ENCODE measurements at places on chromosomes 16 and 17. TPM values are rescaled to one million over a fixed set of nuclear protein-coding genes. Genes with fewer than 3 reads are reported as not detected.

DNA sequence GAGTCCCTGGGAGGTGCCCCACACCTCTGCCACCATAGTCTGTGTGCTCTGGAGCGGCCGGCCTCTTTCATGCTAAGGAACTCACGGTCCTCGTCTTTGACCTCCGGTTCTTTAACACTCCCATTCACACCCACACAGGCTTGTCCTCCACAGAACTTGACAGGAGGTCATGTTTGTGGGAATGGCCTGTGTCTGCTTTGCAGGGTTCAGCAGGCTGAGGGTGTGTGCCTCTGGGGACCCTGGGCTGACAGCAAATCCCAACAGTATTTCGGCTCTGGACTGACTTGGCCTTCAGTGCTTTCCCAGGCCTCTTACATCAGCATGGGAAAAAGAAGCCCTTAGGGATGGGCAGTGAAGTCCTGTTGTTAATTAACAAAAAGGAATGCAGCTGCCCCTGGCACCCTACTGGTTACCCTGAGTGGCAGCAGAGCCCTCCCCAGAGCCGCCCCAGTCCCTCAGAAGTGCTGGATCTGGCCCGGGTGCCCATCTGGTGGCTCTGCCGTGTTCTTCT is 35.4 kb upstream of the ADORA2B start:
- DNase-seq, result no peak
- H3K27ac ChIP-seq, result no peak overlapping the region
- H3K27me3 ChIP-seq, result no peaks in the 10 kb centered on the region
- no peak overlapping the region for H3K4me3 ChIP-seq
- H3K4me1 ChIP-seq, result no peaks in the 10 kb centered on the region

HOXB13 gene
- not detected for total RNA-seq

GRCh38 chr17:27224526-27225315 is 69.2 kb upstream of the WSB1 start:
- no peak overlapping the region for H3K4me3 ChIP-seq
- no peaks in the 10 kb centered on the region for H3K36me3 ChIP-seq
- H3K27me3 ChIP-seq, result no peaks in the 10 kb centered on the region
- H3K27ac ChIP-seq, result no peak overlapping the region

- no peak overlapping the region for H3K27ac ChIP-seq
- no peak for DNase-seq
- H3K4me3 ChIP-seq, result no peak overlapping the region
These were observed 110.8 kb upstream of the GSE1 start for GRCh38 chr16:85502357-85502756.

SMTNL2 gene
- not detected for total RNA-seq

DNA sequence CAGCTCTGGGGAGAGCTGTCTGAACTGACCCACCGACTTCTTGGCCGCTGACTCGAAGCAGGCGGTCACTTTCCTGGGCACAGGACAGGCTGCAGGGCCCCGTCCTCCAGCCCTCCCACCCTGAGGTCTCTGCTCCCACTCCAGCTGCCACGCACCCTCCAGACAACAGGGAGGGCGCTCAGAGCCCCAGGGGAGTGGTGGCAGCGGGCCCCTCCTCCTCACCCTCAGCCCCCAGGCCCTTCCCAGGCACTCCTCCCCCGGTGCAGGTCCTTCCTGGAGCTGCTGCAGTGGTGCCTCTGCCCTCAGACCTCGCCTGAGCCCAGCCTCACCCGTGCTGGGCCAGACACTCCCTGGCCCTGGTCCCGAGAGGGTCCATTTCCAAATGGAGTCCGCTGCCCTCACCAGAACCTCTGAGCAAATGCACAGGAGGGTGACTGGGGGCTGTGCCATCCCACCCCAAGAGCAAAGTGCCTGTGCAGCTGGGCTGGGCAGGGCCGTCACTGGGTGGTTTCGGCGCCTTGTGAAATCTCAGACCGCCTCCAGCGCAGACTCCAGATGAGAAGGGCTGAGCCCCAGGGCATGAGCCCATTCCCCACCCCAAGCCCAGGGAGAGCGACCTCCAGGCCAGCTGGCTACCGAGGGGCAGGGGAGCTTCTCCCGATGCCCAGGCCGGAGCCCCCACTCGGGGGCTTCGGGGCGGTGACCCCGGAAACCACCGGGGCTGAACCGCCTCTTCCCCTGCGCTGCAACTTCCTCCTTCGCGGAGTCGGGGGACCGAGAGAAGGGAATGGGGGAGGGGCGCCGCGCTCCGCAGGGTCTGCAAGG is 717 bp downstream of the CYBA start:
- H3K27ac ChIP-seq, result peak overlapping the region; percentile 84
- no peak for DNase-seq
- no peaks in the 10 kb centered on the region for H3K27me3 ChIP-seq
- peaks cover 20% of the 10 kb centered on the region for H3K4me1 ChIP-seq
- H3K4me3 ChIP-seq, result peak overlapping the region; percentile 78

DNA sequence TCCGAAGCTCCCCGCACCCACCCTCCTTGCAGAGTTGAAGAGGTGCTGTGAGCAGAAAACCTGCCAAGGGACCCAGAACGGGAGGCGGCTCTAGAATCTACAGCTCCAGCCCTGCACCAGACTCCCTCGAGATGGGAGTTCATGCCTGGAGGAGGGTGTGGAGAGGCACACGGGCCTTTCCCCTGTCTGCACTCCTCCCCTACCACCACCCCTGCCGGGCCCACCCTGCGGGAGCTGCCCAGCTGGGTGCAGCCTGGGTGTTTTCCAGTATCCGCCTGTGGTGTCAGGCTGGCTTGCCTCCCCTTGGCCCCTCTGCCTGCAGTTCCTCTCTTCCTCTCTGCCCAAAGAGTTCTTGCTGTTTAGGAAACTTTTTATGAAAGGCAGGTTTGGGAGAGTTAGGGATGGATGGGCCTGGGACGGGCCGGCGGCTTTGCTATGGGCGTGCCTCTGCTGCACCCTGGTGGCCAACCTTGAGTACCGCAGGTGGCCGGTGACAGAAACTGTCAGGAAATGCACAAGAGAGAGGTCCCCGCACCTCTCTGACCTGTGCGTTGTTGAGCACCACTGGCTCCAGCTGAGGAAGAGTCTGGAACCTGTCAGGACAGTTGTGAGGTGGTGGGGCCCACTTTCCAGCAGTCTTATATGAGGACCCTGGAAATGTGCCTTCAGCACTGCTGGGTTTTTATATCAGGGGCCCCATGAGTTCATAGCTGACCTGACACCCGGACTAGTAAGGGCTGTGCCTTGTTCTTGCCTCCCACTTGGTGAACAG is 354.1 kb downstream of the SEC14L1 start:
- peaks cover 11% of the 10 kb centered on the region for H3K4me1 ChIP-seq
- H3K36me3 ChIP-seq, result peaks cover 28% of the 10 kb centered on the region
- no peak overlapping the region for H3K4me3 ChIP-seq
- no peaks in the 10 kb centered on the region for H3K27me3 ChIP-seq
- peak overlapping the region; percentile 27 for H3K27ac ChIP-seq

GRCh38 chr16:78177987-78178386 is 78.5 kb downstream of the WWOX start:
- no peak overlapping the region for H3K4me3 ChIP-seq
- no peak for DNase-seq
- no peaks in the 10 kb centered on the region for H3K4me1 ChIP-seq
- H3K27me3 ChIP-seq, result no peaks in the 10 kb centered on the region
- H3K36me3 ChIP-seq, result no peaks in the 10 kb centered on the region

- H3K27me3 ChIP-seq, result no peaks in the 10 kb centered on the region
- peaks cover 21% of the 10 kb centered on the region for H3K36me3 ChIP-seq
- H3K27ac ChIP-seq, result no peak overlapping the region
- peaks cover 17% of the 10 kb centered on the region for H3K4me1 ChIP-seq
- no peak for DNase-seq
These were observed 18.6 kb upstream of the PITPNM3 start for GRCh38 chr17:6574687-6575595.

RCVRN gene
- total RNA-seq, result not detected

NPTX1 gene
- total RNA-seq, result 0.22 TPM

DNA sequence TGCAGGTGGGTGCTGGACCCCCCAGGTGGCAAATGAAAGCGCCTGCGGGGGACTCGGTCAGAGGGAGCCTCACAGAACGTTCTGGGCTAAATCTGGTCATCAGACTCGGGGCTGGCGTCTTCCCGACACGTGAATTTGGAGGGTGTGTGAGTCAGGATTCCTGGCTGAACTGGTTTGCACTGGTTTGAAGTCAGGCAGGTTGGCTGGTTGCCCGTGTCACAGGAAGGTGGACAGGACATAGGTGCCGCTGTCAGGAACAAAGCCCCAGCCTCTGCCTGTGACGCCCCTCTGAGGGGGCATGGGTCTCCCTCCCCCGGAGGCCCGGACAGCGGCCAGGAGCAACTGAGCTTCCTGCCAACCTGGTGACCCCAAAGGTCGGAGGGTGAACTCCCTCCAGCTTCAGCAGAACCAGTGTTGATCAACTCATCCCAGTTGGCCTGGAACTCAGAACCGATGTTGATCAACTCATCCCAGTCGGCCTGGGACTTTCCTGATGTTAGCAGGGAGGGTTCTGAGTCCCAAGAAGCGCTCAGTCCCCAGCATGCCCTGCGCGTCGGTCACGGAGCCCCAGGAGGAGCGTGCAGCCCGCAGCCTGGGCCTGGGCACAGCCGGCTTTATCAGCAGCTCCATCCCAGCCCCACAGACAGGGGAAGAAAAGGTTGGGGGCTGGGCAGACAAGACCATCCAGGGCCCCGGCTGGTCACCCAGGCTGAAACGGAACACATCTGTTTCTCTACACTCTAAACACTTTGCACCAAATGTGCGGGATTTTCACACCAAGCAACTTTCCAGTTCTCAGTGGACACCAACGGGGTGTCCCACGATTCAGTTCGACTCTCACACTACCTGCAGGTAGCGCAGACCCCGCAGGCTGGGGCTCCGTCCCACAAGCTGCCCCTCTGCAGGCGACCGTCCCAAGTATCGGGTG is 14.4 kb upstream of the METRNL start:
- H3K27ac ChIP-seq, result no peak overlapping the region
- H3K36me3 ChIP-seq, result no peaks in the 10 kb centered on the region
- H3K4me1 ChIP-seq, result peaks cover 12% of the 10 kb centered on the region
- H3K27me3 ChIP-seq, result no peaks in the 10 kb centered on the region
- no peak for DNase-seq
- H3K4me3 ChIP-seq, result no peak overlapping the region

- no peaks in the 10 kb centered on the region for H3K27me3 ChIP-seq
- no peak overlapping the region for H3K4me3 ChIP-seq
- DNase-seq, result peak; percentile 28
These were observed 37.4 kb downstream of the AXIN2 start for GRCh38 chr17:65523853-65524664.

SSTR5 gene
- not detected for total RNA-seq

NPW gene
- not detected for total RNA-seq

- H3K36me3 ChIP-seq, result no peaks in the 10 kb centered on the region
- no peaks in the 10 kb centered on the region for H3K4me1 ChIP-seq
- DNase-seq, result no peak
These were observed 6.6 kb downstream of the RNF112 start for GRCh38 chr17:19417611-19418010.

DNA sequence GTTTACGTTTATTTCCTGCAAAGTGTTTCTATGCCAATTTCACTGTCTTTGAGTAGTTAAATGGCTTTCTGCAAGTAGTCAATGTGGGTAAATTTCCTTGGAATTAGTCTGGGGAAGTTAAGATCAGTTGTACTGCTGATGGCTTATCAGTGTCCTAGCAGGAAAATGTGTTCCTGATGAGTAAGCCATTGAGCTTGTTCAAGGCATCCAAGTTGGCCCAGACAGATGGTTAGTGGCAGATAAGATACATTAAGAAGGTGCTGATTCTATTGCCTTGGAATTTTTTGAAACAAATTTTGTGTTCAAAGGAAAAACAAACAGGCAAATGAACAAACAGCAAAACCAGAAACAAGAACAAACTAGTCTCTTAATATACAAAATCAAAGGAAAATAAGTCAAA is 258.4 kb downstream of the MAP2K6 start:
- H3K36me3 ChIP-seq, result no peaks in the 10 kb centered on the region
- DNase-seq, result no peak
- H3K27ac ChIP-seq, result no peak overlapping the region
- H3K27me3 ChIP-seq, result peaks cover 2% of the 10 kb centered on the region
- no peak overlapping the region for H3K4me3 ChIP-seq

DNA sequence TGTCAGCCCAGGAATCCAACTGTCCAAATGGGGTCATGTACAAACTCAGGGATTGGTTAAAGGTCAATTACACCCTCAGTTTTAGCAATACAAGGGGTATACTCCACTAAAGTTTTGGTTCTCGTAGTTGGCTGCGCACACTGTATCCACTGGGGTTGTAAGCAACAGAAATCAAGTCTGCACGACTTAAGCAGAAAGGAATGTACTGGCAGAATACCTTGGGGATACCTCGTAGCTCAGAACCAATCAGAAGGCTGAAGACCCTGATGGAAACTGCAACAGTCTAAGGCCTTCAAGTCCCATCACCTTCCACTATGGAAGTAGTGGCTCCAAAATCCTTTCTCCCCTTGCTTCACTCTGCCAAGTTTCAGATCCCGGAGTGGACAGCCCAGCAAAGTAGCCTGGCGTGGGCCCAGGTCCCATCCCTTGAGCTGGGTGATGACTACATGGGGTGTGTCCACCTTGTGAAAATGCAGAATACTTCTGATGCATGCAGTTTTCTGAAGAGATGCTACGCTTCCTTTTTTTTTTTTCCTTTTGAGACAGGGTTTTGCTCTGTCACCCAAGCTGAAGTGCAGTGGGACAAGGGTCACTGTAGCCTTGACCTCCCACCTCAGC is 21.1 kb upstream of the RPH3AL start:
- H3K36me3 ChIP-seq, result no peaks in the 10 kb centered on the region
- H3K27me3 ChIP-seq, result no peaks in the 10 kb centered on the region
- H3K4me1 ChIP-seq, result no peaks in the 10 kb centered on the region
- H3K27ac ChIP-seq, result no peak overlapping the region

- no peaks in the 10 kb centered on the region for H3K27me3 ChIP-seq
- no peak overlapping the region for H3K4me3 ChIP-seq
- no peaks in the 10 kb centered on the region for H3K4me1 ChIP-seq
- no peak overlapping the region for H3K27ac ChIP-seq
These were observed 74.9 kb upstream of the ZNF423 start for GRCh38 chr16:49930841-49931240.

GRCh38 chr17:31269036-31269577 is 27.9 kb downstream of the OMG start:
- H3K36me3 ChIP-seq, result no peaks in the 10 kb centered on the region
- no peaks in the 10 kb centered on the region for H3K27me3 ChIP-seq

- H3K27me3 ChIP-seq, result no peaks in the 10 kb centered on the region
- DNase-seq, result no peak
- H3K4me1 ChIP-seq, result no peaks in the 10 kb centered on the region
- no peak overlapping the region for H3K27ac ChIP-seq
These were observed 24.9 kb downstream of the ANKFN1 start for GRCh38 chr17:56178203-56178602.

DNA sequence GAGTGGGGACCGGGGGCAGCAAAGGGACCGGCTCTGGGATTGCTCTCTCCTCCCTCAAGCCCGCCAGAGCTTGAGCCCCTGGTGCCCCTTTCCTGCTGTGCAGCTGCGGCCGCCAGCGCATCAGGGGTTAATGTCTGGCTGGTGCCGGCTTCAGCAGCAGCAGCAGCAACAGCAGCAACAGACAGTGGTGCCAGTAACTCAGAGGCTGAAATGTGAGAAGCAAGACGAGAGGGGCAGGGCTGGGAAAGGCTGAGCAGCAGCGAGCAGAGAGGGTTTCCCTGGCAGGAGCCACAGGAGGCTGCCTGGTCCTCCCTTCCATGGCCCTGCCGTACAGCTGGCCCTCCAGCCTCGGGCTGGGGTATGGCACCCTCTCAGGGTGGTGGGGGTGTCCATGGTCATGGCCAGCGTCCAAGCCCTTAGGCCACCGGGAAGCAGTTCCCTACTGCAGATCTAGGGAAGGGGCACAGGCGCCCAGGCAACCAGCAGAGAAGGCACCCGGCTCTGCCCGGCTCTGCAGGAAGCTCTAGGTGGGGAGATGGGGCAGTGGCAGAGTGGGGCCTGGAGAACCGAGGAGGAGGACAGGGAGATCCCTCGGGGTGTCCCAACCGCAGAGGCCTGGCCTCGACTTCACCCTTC is 21.1 kb upstream of the TFAP4 start:
- DNase-seq, result no peak
- H3K27ac ChIP-seq, result no peak overlapping the region
- no peaks in the 10 kb centered on the region for H3K36me3 ChIP-seq
- no peak overlapping the region for H3K4me3 ChIP-seq
- no peaks in the 10 kb centered on the region for H3K27me3 ChIP-seq

HOXB8 gene
- not detected for total RNA-seq
